A549 (cell line): ENCODE measurements at places on chromosomes 13 and 19.

DNA sequence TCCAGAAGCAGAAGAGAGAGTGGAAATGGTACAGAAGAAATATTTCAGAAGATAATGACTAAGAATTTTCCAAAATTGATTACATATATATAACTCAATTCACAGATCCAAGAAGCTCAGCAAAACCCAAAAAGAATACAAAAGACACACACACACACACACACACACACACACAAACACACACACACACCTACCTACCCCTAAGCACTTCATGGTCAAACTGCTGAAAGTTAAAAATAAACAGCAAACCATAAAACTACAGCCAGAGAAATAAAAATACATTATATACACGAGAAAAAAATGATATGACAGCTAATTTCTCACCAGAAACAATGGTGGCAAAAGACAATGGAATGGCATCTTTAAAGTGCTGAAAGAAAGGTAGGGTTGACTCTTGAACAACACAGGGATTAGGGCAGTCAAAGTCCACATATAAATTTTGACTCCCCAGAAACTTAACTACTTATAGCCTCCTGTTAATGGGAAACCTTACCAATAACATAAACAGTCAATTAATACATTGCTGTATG, 49.2 kb downstream of the DIAPH3 start:
- no peak for DNase-seq

DNA sequence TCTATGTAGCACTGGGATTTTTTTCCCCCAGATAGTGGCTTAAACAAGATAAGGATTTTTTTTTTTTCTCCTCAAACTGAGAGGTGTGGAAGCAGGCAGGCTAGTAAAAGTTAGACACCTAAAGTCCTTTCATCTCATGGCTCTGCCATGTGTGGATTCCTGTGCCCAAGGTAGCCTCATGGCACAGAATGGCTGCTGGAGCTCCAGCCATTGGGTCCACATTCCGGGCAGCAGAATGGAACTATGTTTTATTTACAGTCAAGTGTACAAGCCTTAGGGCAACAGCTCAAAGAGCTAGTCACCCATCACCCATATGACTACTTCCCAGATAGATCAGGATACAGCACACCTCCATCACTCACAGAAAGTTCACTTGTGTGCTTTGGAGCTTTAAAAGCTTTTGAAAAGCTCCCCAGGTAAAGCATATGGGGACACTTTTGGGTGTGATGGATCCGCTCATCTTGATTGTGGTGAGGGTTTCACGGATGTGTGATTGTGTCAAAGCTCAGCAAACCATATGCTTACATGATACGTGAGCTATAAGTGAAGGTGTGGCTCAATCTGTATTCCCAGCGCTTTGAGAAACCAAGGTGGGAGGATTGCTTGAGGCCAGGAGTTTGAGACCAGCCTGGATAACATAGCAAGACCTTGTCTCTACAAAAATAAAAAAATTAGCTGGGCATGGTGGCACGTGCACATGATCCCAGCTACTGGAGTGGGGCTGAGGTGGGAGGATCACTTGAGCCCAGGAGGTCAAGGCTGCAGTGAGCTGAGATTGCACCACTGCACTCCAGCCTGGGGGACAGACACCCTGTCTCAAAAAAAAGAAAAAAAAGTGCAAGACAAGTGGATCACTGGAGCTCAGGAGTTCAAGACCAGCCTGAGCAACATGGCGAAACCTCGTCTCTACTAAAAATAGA, 18.1 kb downstream of the PGLS start:
- DNase-seq = no peak

DNA sequence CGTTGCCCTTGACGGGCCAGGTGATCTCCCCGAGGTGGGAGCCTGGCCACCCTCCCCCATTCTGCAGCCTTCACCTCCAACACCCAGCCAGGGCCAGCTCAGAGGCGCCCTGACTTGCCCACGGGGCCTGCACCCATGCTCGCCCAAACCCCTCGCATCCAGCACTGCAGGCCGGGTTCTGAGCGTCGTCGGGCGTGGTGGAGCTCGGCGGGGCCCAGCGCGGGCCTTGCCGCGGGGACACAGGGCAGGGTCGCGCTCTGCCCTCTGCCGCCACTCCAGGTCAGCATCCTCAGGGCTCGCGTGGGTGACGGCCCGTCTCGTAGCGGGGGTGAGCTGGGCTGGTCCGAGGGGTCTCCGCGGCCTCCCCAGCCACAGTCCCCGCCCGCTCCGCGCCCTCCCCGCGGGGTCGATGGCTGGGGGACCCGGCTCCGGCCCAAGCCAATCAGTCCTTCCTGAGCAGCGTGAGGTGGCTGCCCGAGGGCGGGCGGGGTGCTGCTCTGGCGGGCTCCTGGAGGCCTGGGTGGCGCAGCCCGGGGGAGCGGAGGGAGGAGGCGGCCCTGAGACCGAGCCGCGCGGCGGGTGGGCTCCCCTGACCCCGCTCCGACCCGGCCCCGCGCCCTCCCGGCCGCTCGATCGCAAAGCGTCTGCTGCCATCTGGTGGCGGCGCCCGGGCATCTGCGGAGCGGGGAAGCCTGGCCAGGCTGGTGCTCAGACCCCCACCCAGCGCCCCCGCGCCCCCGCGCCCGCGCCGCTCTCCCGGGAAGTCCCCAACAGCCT, 61.4 kb downstream of the CCNE1 start:
- peak; percentile 68 for DNase-seq

GRCh38 chr13:42041684-42042035, 6.8 kb upstream of the DGKH start:
- DNase-seq = peak; percentile 72

GRCh38 chr13:64164435-64164834, 2748.8 kb upstream of the PCDH20 start:
- DNase-seq = no peak

DNA sequence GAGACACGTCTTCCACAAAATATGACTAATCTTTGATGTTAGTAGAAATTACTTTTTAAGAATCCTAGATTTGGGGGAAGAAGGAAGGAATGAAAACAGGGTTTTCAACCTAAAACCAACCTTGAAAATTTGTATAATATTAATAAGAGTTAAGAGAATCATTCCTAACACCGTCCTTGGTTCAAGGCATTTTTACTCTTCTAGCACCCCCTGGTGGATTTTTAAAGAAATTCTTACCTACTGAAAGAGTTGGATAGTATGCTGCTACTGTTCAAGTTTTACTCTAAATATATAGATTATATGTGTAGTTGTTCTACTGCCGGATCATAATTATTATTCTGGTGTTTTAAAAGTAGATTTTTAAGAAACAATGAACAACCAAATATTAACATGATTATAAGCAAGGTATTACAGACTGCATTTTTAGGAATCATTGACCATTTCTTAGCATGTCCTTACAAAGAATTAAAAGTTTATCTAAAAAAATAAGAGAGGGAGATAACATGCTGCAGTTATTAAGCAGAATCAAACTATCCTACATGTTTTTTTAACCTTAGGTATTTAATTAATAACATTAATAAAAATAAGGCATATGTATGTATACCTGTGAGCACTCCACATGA, 7.4 kb upstream of the SLITRK6 start:
- DNase-seq = peak; percentile 61

- no peak for DNase-seq
Measured at GRCh38 chr13:28499609-28500008, 4.7 kb upstream of the FLT1 start.

DNA sequence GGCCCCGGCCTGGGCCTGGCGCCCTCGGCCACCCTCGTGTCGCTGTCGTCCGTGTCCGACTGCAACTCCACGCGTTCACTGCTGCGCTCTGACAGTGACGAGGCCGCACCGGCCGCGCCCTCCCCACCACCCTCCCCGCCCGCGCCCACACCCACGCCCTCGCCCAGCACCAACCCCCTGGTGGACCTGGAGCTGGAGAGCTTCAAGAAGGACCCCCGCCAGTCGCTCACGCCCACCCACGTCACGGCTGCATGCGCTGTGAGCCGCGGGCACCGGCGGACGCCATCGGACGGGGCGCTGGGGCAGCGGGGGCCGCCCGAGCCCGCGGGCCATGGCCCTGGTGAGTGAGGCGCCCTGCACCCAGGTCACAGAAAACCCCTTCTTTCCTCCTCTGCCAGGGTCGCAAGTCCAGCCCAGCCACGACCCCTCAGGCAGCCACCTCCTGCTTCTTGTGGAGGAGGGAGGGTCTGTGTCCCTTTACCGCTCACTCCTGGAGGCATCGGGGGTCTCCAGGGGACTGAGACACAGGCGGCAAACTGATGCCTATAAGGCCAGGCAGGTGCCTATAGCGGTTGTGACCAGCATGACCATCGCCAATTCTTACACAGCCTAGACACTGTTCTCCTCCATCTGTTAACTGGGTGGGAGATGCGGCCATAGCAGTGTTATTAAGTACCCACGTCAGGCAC, 4.2 kb downstream of the TTC9B start:
- no peak for DNase-seq

- no peak for DNase-seq
Measured at GRCh38 chr19:35313587-35313986, 15.4 kb upstream of the CD22 start.

GRCh38 chr13:96707146-96707545, 287.1 kb downstream of the OXGR1 start:
- no peak for DNase-seq

GRCh38 chr13:78228940-78229339, 310.3 kb upstream of the EDNRB start:
- no peak for DNase-seq

DNA sequence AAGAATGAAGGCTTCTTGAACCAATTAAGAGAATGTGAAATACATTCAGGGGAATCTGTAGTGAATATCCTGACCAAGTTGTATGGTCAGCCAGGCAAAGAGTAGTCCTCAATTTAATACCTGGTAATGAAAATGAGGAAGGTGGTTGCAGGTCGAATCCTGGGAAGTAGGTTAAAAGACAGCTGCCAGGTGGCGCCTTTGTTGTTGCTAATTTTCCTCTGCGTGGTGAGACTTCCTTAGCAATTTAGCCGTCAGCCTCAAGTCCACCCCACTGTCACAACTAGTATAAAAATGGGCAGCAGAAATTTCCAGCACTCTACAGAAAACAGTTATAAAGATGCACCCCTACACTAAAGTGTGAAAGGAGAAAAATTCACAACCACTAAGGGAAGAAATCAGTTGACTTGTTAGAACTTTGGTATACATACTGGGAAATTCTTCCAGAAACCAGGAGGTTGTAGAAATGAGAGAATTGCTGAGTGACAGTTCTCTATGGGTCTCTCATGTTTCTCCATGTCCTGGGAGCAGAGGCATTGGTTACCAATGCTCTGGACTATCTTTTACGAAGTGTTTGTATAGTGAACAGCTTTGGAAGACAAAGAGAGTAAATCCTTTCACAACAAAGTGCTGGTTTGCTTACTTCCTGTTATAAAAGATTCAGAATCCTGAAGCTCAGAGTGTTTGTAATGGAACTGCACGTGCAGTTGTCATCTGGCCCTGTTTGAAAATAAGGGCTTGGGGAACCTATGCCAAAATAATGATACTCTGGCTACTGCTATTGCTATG, 235.9 kb downstream of the NHLRC3 start:
- peak; percentile 5 for DNase-seq

GRCh38 chr13:94609196-94609595, 7.5 kb downstream of the GPR180 start:
- DNase-seq = no peak

DNA sequence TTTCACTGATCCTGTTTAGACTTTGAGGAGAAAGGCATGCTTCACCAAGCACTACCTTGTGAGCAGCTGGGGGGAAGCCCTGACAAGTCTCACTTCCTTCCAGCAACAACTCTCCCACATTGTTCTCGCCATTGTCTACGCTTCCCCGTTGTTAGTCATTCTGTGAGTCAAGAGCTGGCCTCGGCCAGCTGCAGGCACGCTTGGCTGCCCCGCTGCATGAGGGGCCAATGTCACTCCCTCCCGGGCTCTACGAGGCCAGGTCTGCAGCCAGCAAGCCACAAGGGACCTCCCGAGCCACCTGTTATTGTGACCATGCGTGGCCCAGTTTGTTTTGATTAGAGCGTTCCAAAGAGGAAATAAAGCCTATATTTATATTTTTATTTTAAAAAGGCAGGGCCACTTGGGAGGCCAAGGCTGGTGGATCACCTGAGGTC, 220.9 kb downstream of the FOXO1 start:
- DNase-seq = no peak

GRCh38 chr19:18743784-18744418, 47.2 kb downstream of the COMP start:
- no peak for DNase-seq

DNA sequence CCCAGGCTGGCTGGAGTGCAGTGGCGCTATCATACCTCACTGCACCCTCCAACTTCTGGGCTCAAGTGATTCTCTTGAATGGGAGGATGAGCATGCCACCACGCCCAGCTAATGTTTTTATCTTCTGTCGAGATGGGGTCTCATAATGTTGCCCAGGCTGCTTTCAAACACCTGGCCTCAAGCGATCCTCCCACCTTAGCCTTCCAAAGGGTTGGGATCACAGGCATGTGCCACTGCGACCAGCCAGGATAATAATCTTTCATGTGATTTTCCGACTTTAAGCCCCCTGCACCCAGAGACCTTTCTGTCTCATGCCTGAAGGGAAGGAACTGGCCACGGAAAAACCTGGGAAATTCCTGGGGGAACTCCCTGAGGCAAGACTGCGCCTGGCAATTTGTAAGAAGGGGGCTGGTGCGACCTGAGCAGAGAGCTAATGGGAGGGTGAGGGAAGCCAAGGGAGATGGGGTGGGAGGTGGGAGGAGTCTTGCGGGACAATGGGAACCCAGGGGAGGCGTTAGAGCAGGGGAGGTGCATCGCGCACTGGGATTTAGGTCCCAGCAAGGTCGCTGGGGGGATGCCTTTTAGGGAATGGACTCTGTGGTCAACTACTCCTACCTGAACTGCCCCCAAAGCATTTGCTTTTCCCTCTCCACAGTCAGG, 1.2 kb upstream of the CCDC124 start:
- DNase-seq = no peak

DNA sequence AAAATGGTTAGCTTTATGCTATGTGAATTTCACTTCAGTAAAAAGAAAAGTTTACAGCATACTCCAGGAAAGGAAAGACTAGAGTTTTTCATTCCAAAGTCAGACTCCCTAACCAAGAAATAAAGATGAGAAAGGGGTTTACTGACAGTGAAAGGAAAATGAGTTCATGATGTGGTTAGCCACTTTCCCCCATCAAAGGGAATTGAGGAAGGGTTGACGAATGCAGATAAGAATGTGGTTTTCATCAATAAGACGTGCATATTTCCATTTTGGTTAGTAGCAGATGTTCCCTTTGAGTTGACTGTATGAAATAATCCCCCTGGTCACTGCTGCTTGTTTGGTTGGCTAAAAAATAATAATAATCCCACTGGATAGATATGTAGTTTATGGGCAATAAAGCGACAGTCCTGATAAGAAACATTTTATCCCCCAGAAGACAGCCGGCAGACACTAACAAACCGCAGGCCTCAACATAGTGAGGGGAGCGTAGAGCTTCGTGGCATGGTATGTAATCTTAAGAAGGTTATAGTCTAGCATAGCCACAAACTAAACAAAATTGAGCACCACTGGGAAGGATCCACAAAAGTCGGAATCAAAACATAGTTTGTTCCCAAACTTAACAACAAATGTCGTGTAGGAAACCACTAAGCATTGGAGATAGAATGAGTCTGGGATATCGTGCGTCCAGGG, 114.8 kb downstream of the COL4A2 start:
- DNase-seq = no peak

DNA sequence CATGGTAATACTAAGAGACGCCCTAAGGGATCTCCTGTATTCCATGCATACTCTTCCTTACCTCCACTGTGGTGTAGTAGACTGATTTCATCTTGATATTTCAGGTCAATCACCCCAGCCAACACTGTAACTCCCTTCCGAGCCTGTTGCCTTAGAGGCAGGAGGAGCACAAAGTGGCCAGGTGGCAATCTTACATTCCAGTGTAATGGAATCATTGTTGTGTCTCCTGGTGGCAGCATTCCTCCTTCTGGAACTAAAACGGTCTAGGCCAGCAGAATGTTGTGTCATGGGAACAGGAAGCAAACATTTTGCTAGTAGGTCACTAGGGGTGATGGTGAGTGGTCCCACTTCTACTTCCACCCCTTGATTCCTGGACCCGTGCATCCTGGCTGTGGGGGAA, 405.7 kb upstream of the SLC10A2 start:
- no peak for DNase-seq
